T-helper 17 cell (primary cell): ENCODE measurements at places on chromosomes 7 and 10. TPM values are rescaled to one million over a fixed set of nuclear protein-coding genes. Genes with fewer than 3 reads are reported as not detected.

HGF gene
- 0.37 TPM for total RNA-seq

MEST gene
- 4.6 TPM for total RNA-seq

EGFR gene
- not detected for total RNA-seq

SPDYE9 gene
- total RNA-seq, result not detected

OR6B1 gene
- total RNA-seq, result not detected

FAM171A1 gene
- total RNA-seq, result 8.0 TPM

CALCR gene
- not detected for total RNA-seq

NUDCD3 gene
- 61.4 TPM for total RNA-seq

CYP3A7 gene
- not detected for total RNA-seq

EPO gene
- not detected for total RNA-seq

CUBN gene
- 5.3 TPM for total RNA-seq

MALRD1 gene
- total RNA-seq, result not detected

DRGX gene
- total RNA-seq, result not detected

ERLIN1 gene
- 5.7 TPM for total RNA-seq

TEX36 gene
- total RNA-seq, result not detected

SPDYE6 gene
- total RNA-seq, result not detected

ICA1 gene
- 12.8 TPM for total RNA-seq

CCDC172 gene
- total RNA-seq, result not detected

OGA gene
- 411 TPM for total RNA-seq

CRYGN gene
- not detected for total RNA-seq

ACSM6 gene
- total RNA-seq, result not detected

DLX5 gene
- total RNA-seq, result not detected

POU6F2 gene
- total RNA-seq, result 0.29 TPM

KCP gene
- total RNA-seq, result 0.23 TPM

FAM25C gene
- total RNA-seq, result not detected

EBF3 gene
- total RNA-seq, result not detected

SYT15 gene
- total RNA-seq, result 1.1 TPM

ADAM22 gene
- total RNA-seq, result 2.0 TPM

C7orf57 gene
- total RNA-seq, result 0.30 TPM

ACTL6B gene
- total RNA-seq, result not detected

GPR85 gene
- not detected for total RNA-seq

NME8 gene
- not detected for total RNA-seq

ACTR3C gene
- 6.0 TPM for total RNA-seq

NIPSNAP2 gene
- total RNA-seq, result 42.5 TPM

VPS37D gene
- total RNA-seq, result 0.76 TPM

ATOH7 gene
- not detected for total RNA-seq

GNAI1 gene
- 1.1 TPM for total RNA-seq

SLC16A12 gene
- not detected for total RNA-seq

OR6V1 gene
- not detected for total RNA-seq

SFRP4 gene
- total RNA-seq, result not detected

TMEM273 gene
- 11.3 TPM for total RNA-seq

MYO3A gene
- not detected for total RNA-seq
